ENCODE measurements at places on chromosomes 1 and 21.
A peak's percentile ranks its signal among the peaks of the same experiment; 100 is the strongest.

DNA sequence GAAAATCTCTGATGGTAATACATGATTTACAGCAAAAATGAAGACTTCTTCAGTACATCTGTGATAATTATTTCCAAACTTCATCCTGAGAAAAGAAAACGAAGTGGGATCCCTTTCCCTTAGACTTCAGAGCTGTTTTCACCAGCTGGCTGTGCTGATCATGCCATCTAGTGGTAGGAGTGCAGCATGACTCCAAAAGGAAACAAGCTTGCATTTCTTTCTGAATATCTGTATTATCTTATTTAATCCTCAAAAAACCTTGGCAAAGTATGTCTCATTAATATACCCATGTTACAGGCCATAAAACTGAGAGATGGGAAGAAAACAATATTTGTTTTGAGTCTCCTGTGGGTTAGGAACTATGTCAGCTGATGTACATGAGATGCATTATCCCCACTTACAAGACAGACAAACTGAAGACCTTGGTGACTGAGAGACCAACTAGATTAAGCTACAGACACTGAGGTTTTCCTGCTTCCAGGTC, 9.8 kb upstream of the GJA8 start:
- peak; percentile 63 for DNase-seq

DNA sequence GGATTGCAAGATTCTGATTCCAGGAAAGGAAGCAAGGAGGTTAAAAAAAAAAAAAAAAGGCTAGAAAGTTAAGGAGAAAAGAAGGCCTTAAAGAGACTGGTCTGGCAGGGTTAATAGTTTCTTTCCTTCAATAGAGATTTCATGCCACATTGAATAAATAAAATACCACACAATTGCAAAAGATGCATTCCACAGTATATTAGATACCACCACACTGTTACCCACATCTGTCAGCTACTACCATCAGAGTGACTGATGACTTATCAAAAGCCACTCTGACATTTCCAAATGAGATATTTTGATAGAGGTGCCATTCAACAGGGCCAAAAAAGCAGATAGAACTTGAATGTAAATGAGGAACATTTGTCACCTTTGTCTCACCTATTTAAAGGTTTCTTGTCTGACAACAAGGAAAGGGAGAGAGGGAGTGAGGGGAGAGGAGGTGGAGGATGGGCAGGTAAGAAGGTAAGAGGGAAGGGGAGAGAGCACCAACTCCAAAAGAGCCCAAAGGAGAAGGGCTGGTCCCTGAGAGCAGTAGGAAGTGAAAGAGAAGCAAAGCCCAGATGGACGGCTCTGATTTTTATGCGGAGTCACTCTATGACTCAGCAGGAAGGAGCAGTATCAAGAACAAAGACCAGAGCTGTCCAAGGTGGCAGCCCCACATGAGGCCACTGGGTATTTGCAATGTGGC, 38.3 kb downstream of the LRRN2 start:
- no peak for DNase-seq

DNA sequence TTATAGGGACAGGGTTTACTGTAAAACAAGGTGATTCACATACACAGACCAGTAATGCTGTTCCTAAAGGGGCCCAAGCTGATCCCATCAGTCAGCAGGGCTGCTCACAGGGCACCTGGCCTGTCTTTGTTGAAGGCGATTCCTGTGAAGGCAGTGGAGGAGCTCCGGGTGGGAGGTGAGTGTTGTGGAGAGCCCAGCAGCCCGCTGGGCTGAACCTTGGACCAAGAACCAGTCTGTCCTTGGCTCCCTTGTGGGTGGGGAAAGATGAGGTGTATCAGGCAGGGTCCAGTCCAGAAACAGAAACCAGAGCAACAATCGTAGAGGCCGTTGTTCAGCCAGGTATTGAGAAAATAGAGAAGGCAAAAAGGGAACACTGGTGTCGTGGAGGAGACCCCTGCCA, 12.5 kb downstream of the PDXK start:
- no peak for DNase-seq

GRCh38 chr1:87560601-87561360, 232.1 kb downstream of the LMO4 start:
- DNase-seq, result no peak

DNA sequence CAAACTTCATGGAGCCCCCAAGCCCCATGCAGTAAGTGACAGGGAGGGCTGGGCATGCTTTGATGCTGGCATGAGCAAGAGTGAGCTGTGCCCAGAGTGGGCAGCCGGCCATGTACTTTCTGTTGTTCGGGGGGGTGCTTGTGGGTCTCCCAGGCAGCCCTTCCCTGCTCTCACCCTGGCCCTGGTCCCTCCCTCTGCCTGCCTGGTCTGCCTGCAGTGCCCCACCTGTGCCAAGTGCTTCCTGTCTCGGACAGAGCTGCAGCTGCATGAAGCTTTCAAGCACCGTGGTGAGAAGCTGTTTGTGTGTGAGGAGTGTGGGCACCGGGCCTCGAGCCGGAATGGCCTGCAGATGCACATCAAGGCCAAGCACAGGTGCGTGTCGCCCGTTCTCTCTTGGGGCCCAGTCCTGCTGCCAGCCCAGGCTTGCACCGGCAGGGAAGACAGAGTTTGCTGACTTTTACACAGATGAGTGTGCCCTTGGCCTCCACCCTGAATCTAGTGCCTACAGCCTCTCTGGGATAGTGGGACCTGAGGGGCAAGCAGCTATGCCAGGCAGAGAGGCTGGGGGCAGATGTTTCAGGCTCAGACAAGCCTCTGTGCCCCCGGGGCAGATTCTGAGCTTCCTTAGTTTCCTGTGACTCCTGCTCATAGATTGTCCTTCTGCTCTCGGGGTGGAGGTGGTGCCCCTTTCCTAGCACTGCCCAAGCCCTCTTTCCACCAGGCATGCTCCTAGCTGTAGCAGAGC, 7.6 kb downstream of the ZBTB48 start:
- no peak for DNase-seq
